CD4-positive, alpha-beta T cell treated with Interleukin-10 for 1 hour (primary cell): ENCODE measurements at places on chromosomes 12 and 14.
A peak's percentile ranks its signal among the peaks of the same experiment; 100 is the strongest.

- no peak for DNase-seq
These were observed 17.6 kb downstream of the ANKRD9 start for GRCh38 chr14:102491786-102492530.

- DNase-seq = no peak
These were observed 170.9 kb upstream of the PARP11 start for GRCh38 chr12:4044101-4044500.

DNA sequence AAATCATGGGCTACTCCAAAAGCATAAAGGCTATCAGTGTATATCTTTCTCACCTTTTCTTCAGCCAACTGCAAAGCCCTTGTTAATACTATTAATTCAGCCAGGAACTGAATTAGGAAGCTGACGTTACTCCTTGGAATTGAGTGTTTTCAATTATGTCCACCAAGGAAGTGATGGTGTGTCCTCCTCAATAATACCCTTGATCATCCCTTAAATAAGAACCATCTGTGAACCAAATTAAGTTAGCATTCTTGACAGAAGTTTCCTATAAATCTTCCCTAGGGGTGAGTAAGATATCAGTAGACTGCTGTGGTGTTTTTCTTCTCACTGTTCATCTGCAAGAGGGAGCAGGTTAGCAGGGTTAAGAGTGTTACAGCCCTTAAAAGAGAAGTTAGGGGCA, 252.3 kb upstream of the AVPR1A start:
- DNase-seq = no peak

- no peak for DNase-seq
These were observed 207.4 kb downstream of the TMEM132D start for GRCh38 chr12:129696405-129696804.

GRCh38 chr12:4586500-4586899, 24.5 kb downstream of the DYRK4 start:
- DNase-seq = no peak

DNA sequence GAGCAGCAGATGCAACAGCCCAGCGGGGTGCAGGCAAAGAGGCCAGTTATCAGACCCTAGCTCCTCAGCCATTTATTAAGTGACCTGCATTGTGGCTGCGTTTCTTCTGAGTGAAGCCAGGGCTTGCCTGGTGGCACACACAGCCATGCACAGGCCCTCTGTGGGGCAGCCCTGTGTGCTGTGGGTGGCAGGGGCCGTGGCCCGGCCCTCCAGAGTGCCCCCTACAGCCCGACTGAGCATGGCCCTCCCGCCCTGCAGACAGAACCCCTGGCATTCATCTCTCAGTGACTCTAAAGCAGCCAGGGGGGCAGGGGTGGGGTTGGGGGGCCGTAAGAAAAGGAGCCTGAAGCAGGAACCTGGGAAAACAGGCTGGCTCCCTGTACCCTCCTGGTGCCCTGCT, 226.0 kb upstream of the PWP1 start:
- no peak for DNase-seq

GRCh38 chr14:47040550-47040949, 389.0 kb upstream of the RPL10L start:
- no peak for DNase-seq

DNA sequence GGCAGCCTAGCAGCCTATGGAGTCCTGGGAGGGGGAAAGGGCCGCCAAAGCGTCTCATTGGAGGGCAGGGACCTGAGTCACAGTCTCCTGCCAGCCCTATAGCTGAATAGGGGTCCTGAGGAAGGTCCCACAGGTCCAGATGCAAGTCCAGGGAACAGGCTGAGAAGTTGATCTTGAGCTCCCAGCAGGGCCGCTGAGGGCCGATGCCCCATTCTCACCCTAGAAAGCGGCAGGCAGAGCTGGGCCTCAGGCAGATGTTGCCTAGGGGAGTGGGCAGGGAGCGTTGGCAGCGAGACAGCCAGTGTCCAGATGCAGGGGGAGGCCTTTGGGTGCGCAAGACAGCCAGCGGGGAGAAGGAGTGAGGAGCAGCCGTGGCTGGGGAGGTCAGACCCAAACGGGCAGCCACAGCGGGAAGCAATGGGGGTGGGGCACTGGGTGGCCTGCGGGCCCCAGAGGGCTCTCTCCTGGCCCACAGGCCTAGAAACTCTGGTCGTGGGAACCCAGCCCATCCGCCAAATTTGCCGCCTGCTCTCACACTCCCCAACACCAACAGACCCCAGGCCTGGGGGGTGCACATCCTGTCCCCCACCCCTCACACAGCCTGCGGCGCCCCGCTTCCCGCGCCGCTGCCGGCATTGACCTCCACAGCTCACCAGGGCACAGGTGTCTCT, 1.1 kb downstream of the HDAC7 start:
- DNase-seq = peak; percentile 55

DNA sequence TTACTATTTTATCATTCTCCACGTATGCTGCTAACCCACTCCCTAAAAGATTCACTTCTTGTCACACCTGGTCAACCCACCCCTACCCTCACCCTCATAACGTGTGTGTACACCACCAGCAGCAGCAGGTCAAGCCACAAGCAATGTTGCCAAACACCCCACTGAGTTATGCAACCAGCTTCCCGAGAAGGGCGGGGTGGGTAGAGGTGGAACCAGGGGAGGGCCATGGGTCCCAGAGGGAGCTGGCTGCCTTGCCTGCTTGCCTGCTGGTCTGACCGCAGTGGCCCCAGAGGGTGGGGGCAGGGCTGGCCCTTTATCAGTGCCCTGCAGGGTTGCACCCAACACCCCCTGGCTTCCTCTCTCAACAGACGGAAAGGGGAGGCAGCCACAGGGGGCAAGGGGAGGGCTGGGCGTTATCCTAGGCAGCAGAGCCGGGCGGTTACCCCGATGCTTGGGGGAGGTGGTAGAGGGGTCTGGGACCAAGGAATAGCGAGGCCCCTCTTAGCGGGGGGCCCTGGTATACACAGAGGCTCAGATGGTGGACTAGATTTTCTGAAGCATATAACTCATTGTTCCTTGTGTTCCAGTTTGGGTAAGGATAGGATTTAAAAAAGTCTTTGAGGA, 3.5 kb upstream of the NFE2 start:
- DNase-seq = peak; percentile 48

DNA sequence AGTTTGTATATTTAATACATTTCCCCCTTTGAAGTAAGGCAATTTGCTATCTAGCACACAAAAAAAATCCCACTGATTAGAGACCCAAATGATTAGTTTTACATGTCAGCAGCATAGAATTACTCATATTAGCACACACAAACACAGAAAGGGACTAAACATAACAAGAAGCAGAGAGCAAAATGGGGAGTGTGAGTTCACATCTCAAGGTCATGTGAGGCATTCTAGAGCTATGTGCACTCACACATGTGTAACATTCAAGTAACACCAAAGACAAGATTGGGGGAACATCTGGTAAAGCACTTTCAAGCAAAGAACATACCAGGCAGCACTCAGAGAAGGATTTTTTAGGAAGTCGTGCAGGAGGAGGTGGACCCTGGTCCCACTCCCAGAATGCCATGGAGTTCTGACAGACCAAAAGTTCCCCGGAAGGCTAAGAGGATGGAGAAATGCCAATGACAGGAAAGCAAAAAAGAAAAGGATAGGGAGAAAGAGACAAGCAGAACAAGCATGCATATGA, 105.8 kb upstream of the SINHCAF start:
- DNase-seq = no peak
